Omental fat pad (tissue), 4 donors: ENCODE measurements at places on chromosomes 6 and 20. TPM values are rescaled to one million over a fixed set of nuclear protein-coding genes. Genes with fewer than 3 reads are reported as not detected.

GRCh38 chr6:23377830-23378229 is 748.2 kb upstream of the NRSN1 start:
- no peak for DNase-seq

DNA sequence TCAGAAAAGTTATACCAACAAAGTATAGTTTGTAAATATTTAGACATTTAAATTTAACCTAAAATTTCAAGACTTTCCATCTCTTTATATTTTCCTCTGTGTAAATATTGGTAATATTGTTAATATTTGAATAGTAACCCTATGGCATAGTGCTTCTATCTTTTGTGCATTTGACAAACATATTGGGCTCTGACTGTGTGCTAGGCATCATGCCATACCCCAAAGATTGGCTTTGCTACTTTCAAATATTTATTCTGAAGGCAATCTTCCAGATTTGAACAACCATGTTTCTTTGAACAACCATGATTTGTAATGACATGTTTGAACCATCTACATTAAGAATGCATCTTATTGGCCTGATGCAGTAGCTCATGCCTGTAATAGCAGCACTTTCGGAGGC is 15.5 kb upstream of the PRDM1 start:
- no peak for DNase-seq

GRCh38 chr20:57389695-57390603 is 1.2 kb upstream of the RBM38 start:
- DNase-seq: no peak

DNA sequence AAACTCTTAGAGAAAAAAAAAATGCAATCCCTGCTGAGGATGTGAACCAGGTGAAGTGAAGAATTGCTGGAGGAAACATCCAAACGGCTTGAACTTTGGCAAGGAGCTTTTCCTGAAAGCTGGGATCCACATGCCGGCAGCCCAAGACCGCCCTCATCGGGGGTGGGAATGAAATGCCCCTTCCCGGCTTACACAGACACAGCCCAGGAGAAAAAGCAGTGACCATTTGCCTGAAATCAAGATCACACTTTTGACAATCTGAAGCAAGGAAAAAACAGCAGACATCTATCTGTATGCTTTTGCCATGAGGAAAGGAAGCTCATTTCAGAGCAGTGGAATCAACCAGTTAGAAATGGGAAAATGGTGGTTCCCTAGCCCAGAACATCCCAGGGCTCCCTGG is 254.5 kb downstream of the TAF4 start:
- DNase-seq: no peak

- DNase-seq: no peak
Measured at GRCh38 chr6:143279385-143279784, 171.1 kb downstream of the ADAT2 start.

DNA sequence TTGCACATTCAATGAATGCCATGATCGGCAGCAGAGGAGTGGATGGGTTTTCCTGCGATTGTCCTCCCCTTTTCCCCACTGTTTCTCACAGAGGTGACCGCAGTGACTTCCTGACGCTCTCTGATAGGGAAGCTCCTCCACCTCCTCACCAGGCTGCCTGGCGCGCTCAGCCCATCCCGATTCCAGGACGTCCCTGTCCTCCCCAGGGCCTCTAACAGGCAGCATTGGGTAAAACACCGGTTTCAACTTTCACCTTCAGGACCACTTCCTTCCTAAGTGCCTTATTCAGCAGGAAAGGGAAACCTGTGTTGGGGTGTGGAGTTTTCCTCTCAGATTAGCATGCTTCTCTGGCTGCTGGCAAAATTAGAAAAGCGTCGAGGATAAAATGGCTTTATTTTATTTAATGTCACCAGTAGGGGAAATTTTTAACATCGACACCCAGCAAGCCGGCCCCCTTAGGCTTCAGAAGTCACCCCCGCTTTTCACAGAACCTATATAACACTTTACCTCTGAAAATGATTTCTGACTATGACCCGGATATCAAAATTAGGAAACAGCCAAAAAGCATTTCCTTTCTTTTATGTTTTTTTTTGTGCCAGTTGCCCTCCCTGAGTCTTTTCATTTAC is 570.4 kb upstream of the GJE1 start:
- no peak for DNase-seq

GRCh38 chr6:20474874-20475542 is 59.2 kb upstream of the CDKAL1 start:
- no peak for DNase-seq

DNA sequence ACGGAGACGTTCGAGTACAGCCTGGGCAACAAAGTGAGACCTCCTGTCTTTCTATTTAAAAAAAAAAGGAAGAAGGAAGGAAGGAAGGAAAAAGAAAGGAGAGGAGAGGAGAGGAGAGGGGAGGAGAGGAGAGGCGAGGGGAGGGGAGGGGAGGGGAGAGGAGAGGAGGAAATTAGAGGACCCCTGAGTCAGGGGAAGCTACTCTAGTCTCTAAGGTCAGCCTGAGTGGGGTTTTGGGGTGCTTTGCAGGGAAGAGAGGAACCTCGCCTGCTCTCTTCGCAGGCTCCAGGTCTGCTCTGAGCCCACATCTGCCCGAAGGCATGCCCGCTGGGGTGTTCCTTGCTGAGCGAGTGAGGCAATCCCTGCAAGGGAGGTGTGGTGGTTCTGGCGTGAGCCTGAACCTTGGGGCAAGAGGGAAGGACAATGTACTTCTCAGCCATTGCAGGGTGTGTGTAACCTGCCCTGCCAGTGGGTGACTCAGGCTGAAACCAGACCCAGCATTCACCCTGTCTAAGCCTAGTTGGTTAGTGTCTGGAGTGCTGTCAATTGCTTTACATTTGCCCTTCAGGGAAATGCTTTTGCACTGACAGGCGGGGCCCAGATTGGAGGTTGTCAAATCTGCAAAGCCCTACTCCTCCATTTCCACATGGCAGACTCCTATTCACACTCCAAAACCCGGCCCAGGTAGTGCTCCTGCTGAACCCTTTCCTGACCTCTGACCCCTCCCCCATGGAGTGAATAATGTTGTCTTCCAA is 15.3 kb upstream of the MMP9 start:
- DNase-seq: no peak

GRCh38 chr6:36207155-36207554 is 10.6 kb downstream of the BRPF3 start:
- no peak for DNase-seq

DNA sequence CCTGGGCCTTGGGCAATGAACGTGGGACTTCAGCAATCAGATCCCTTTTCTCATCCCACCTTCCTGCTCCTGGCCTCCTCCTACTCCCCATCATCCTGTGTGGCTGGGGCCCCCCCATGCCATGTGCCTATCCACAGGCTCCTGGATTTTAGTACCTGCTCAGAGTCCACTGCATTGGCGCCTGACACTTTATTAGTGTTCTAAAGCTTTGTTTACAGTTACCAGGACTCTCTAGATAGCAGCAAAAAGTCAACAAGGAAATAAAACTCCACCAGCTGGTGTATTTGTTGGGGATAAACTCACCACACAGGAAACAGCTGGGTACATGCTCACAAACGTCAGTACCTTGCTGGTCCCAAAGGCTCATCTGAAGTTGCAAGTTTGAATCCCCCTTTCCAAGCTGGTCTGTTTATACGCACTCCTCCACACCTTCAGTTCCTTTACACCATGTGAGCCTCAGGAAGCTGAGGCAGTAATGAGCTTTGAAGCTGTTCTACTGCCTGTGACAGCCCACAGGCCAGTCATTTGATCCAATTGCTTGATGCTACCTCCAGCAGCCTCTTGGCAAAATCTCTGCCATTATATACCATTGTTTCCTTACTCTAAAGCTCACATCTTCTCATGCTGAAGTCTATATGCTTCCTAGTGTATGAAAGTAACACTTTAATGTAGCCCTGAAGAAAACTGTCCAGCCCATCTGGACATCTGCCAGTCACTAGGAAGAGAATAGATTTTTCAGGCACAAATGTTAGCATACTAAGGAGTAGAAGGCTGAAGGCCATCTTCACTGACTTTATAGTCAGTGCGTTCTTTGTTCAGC is 76.6 kb downstream of the ANKEF1 start:
- no peak for DNase-seq

DNA sequence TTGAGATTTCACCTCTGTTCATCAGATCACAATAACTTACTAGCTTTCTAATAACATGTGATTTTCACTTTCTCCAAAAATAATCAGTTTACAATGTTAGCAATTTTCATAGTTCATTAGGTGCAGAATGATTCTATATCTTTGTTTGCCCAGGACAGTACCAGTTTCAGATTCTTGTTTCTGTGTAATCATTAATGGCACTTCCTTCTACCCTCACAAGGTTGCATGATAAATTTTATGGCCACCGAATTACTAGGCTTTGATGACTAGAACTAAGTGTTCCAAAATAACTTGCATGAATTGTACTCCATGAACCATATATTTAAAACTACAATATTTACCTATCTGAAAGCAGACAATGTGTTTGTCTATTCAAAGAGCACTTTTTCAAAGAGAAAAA is 442.3 kb downstream of the EPHA7 start:
- DNase-seq: no peak

- no peak for DNase-seq
Measured at GRCh38 chr6:15096894-15097837, 148.7 kb upstream of the JARID2 start.

GRCh38 chr6:16979677-16980370 is 122.0 kb upstream of the STMND1 start:
- no peak for DNase-seq

DNA sequence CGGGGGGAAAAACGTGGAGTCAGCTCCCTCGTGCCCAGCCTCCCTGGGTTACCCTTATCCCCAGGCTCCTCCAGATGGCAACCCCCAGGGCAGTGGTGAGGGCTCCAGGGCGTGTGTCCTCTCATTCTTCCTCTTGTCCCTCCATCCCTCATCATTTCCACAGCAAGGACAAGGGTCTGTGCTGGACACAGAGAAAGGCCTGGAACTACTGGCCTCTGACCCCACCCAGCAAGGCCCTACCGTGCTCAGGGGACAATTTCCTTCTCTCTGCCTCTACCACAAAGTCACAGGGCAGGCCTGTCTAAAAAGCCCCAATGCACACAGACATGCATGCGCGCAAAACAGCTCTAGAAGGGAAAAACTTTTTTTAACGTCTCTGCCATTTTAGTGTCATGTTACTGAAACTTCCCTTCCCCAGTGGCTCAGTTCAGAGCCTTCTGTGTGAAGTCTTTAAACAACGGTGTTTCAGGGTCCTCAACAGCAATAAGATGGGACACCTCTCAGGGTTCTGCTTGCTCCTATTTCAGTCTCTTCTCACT is 1.1 kb upstream of the SLC35B2 start:
- DNase-seq: no peak

LY6G5C gene
- 4.5 TPM for total RNA-seq

NKX2-4 gene
- total RNA-seq: not detected

STK4 gene
- 51.9 TPM for total RNA-seq

MCCD1 gene
- not detected for total RNA-seq

SLC32A1 gene
- not detected for total RNA-seq

RAD21L1 gene
- not detected for total RNA-seq
